Osteoblast (primary cell): ENCODE measurements at places on chromosomes 5 and 9. TPM values are rescaled to one million over a fixed set of nuclear protein-coding genes. Genes with fewer than 3 reads are reported as not detected.

Gene POLR3G
- total RNA-seq, result 1.8 and 3.6 TPM in 2 replicates

Gene BTNL8
- not detected in 2 replicates for total RNA-seq

Gene TLX3
- not detected in 2 replicates for total RNA-seq

Gene NKD2
- total RNA-seq, result under 0.01 TPM in 1 of 2 replicates, not detected in the other

Gene OTP
- under 0.01 TPM in 1 of 2 replicates, not detected in the other for total RNA-seq

Gene PURA
- 29.7 and 30.1 TPM in 2 replicates for total RNA-seq

Gene KCTD16
- 1.5 and 3.6 TPM in 2 replicates for total RNA-seq

Gene KIF20A
- 5.3 and 7.2 TPM in 2 replicates for total RNA-seq

Gene PTPN3
- 2.9 TPM in 2 replicates for total RNA-seq

Gene OMD
- total RNA-seq, result 0.36 and 1.5 TPM in 2 replicates

Gene SOX30
- total RNA-seq, result under 0.01 TPM in 2 replicates

Gene GLRA1
- not detected in 2 replicates for total RNA-seq

Gene TCF7
- 2.9 and 3.3 TPM in 2 replicates for total RNA-seq

Gene MARCHF11
- total RNA-seq, result not detected in 2 replicates

Gene GPR151
- total RNA-seq, result not detected in 2 replicates

Gene DIMT1
- 34.7 and 34.8 TPM in 2 replicates for total RNA-seq

Gene ADAMTS16
- total RNA-seq, result 1.4 and 1.5 TPM in 2 replicates

Gene STPG3
- 0.36 TPM in 1 of 2 replicates, not detected in the other for total RNA-seq

Gene DNAJC21
- total RNA-seq, result 31.5 and 32.2 TPM in 2 replicates

Gene ADAMTSL2
- total RNA-seq, result under 0.01 and 0.29 TPM in 2 replicates

Gene GMCL2
- not detected in 2 replicates for total RNA-seq

Gene PCDHB9
- total RNA-seq, result 1.2 and 1.8 TPM in 2 replicates

Gene HK3
- under 0.01 and 1.8 TPM in 2 replicates for total RNA-seq

Gene FAM169A
- under 0.01 TPM in 2 replicates for total RNA-seq

Gene MIGA2
- 21.2 and 22.4 TPM in 2 replicates for total RNA-seq

Gene CDK9
- total RNA-seq, result 54.8 and 56.1 TPM in 2 replicates

Gene ACTBL2
- not detected in 2 replicates for total RNA-seq

Gene GFPT2
- 30.4 and 39.5 TPM in 2 replicates for total RNA-seq

Gene NTNG2
- 9.4 and 13.0 TPM in 2 replicates for total RNA-seq

Gene TSSK1B
- 0.72 and 0.88 TPM in 2 replicates for total RNA-seq

Gene IL7R
- total RNA-seq, result 2.2 and 2.7 TPM in 2 replicates

Gene CACFD1
- 8.0 and 9.0 TPM in 2 replicates for total RNA-seq
